ENCODE measurements at places on chromosomes 4 and X.
A peak's percentile ranks its signal among the peaks of the same experiment; 100 is the strongest.

GRCh38 chr4:6473264-6474052 lies 1.0 kb upstream of the PPP2R2C start:
- no peak for DNase-seq

DNA sequence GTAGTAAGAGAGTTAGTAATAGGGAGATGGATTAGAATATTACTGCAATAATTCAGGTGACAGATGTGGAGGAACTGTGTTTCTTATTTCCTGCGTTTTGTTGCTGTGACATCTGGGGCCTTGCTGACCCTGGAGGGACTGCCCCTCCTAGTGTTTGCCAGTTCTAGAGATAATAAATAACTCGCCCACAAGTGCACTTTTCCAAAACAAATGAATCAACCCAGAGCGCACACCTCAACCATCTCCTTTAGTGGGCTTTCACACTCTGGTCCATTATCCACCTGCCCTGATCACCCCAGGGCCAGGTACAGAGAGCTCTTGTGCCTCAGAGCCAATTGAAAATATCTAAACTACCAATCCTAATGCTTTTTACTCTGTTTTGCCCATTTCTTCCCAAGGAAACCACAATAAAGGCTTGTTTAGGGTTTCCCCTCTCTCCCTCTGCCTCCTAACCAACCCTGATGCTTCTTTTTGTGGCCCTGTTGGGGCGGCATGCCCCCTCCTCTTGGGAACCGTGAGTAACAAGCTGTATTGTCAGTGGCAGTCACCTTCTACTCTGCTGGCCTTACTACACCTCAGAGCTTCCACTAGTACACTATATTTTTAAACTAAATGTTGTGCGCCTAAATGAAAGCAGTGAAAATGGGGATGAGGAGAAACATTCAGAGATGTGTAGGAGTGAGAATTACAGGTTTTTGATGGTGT lies 270.5 kb downstream of the TENM3 start:
- no peak for DNase-seq

DNA sequence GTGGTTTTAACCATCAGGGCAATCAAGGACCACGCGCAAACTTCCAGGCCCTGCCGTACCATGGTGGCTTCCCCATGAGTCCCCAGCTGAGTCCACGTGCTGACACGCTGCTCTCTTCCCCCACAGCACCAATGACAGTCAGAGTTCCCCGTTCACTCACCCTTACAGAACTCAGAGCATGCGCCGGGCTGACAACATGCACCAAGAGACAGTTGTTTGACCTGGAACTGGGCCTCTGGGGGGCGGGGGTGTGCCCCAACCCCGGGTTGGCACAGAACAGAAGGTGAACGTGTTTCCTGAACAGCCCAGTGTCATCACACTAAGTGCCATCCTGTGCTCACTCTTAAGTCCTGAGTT lies 29.4 kb downstream of the IRF2 start:
- no peak for DNase-seq

DNA sequence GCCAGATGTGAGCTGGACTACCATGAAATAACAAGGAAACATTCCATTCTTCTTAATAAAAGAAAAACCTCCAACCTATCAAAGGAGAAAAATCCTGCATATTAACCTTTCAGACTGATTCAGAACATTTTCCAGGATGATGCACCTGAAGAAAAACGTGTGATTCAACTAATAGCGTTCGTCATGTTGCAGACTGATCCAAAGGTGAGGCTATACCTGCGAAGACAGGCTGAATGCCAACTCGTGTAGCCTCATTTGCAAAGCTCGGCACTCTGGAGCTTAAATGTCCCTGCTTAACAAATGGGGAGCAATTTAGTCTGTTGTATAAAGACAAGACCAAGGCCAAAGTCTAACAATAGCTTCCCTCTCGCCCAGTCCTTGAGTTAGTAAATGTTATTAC lies 172.0 kb upstream of the NOCT start:
- no peak for DNase-seq

- no peak for DNase-seq
Measured at GRCh38 chrX:69116077-69116476, 49.2 kb downstream of the PJA1 start.

DNA sequence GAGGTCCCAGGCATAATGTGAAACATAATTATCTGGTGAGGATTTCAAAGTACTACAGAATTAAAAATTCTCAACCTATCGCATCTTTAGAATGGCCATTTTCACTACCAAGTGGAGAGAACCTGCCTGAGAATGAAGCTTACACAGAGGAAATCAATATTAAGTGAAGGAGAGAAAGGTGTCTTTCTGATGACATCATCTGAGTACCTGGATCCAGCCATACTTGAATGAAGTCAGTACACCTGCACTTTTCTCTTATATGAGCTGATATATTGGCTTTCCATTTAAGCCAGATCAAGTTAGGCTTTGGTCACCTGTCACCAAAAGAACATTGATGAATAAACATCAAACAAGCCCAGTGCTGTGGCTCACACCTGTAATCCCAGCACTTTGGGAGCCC lies 118.9 kb upstream of the MED14 start:
- no peak for DNase-seq

- no peak for DNase-seq
Measured at GRCh38 chr4:186118582-186118981, 14.1 kb downstream of the FAM149A start.

- no peak for DNase-seq
Measured at GRCh38 chr4:40193016-40193571, 3.7 kb upstream of the RHOH start.

- DNase-seq: no peak
Measured at GRCh38 chr4:6692806-6693205, 872 bp upstream of the S100P start.

GRCh38 chr4:9898596-9899305 lies 117.3 kb downstream of the DRD5 start:
- no peak for DNase-seq

DNA sequence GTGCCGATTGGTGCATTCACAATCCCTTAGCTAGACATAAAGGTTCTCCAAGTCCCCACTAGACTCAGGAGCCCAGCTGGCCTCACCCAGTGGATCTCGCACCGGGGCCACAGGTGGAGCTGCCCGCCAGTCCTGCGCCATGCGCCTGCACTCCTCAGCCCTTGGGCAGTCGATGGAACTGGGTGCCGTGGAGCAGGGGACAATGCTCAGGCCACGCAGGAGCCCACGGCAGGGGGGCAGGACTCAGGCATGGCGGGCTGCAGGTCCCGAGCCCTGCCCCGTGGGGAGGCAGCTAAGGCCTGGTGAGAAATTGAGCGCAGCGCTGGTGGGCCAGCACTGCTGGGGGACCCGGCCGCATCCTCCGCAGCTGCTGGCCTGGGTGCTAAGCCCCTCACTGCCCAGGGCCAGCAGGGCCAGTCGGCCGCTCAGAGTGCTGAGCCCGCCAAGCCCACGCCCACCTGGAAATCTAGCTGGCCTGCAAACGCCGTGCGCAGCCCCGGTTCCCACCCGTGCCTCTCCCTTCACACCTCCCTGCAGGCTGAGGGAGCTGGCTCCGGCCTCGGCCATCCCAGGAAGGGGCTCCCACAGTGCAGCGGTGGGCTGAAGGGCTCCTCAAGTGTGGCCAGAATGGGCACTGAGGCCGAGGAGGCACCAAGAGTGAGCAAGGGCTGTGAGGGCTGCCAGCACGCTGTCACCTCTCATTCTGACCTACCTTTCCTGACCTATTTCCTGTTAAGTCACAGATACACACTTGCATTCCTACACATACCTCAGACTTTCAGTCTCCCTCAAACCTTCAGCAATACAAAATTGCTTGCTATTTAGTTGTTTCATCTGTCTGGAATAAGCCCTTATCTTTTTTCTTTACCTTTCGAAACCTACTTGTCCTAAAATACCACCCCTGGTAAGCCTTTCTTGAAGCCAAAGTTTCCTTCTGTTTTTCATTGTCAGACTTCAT lies 20.7 kb downstream of the UBE2K start:
- no peak for DNase-seq

DNA sequence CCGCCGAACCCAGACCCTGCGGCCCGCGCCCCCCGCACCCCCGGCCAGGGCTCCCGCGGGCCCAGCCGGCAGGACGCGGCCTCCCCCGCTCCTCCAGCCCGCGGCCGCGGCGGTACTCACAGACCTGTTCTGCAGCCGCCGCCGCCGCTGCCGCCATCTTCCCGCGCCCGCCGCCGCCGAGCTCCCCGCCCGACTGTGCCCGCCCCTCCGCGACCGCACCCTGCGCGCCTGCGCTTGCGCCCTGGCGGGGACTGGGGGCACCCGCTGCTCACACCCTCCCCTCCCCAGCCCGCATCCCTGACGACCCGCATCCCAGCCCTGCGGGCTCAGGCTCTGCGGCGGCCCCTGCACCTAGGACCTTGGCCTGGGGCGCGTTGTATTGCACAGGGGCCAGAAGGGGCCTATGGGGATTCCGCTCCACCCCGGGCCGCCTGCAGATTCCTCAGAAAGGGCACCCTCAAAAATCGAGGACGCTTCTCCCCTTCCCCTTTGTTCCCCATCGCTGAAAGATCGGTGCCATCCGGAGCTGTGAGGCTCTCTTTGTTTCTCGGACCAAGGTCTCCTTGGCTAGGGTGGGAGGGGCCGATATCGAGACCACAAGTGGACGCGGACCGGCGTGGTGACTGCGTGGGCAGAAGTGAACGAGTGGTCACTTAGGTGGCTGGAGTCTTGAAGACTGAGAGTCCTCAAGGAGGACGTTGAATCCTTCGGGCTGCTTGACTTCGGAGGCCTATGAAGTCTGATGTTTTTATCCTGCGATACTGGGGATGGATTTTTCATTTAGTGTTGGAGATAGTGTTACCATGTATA lies at the start of gene SGCB:
SGCB (minus strand) TSS at position 197 of the 810 bp plus-strand sequence; CDS start at position 157, 40 bp downstream.
- peak; percentile 48 for DNase-seq

- DNase-seq: no peak
Measured at GRCh38 chr4:79249881-79250503, 75.9 kb downstream of the NAA11 start.

- no peak for DNase-seq
Measured at GRCh38 chrX:97416461-97416860, 532.8 kb downstream of the RPA4 start.

DNA sequence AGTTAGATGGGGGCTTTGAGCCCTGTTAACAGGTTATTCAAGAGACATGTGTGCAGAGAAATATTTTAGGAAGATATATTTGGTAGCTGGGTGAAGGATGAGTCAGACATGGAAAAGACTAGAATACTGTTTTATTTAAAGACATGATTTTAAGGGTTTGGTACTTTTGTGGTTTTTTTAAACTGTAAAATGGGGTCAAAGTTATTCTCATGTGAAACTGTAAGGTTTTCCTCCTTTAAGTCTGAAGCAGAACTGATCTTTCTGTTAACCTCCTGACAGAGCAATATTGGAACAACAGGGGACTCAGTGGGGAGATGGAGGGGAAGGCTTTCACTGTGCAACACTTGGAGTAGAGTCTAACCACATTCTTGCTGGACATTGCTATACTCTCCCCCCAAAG lies 112.4 kb upstream of the LSM6 start:
- DNase-seq: no peak

DNA sequence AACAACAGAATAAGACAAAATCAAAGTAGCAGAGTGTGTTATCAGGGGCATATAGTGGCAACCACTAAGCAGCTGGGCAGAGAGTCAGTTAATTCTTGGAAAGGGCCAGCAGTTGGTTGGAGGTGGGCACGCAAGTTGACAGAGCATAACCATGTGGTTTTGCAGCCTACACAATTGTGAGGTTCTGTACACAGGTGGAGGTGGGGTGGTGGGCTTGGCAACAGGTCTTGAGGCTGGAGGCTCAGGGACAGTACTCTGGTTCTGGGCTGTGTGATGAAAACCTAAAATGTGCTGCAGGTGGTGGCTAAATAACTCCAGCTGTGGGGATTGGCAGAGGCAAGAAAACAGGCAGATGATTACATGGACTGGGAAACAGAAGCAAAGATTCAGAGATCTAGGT lies 1112.7 kb downstream of the PDHA2 start:
- no peak for DNase-seq

GRCh38 chr4:16969696-16970135 lies 71.3 kb upstream of the LDB2 start:
- no peak for DNase-seq

- no peak for DNase-seq
Measured at GRCh38 chrX:40700640-40701342, 34.6 kb downstream of the MED14 start.

DNA sequence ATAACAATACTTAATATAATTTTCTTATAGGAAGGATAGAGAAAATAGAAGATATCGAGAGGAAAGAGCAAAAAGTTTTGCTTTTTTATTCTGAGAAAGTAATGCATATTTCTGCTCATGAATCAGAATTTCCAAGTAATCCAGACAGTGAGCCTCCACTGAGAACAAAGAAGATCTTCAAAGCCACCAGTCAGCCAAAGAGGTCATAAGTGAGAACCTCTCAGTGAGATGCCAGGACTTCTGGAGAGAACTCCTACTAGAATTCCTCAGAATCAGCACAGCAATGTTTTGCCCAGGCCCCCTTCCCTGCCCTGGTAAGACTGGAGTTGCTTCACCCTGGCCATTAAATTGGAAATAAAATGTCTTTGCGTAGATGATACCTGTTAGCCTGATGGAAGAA lies 254.4 kb upstream of the FAT4 start:
- DNase-seq: no peak

DNA sequence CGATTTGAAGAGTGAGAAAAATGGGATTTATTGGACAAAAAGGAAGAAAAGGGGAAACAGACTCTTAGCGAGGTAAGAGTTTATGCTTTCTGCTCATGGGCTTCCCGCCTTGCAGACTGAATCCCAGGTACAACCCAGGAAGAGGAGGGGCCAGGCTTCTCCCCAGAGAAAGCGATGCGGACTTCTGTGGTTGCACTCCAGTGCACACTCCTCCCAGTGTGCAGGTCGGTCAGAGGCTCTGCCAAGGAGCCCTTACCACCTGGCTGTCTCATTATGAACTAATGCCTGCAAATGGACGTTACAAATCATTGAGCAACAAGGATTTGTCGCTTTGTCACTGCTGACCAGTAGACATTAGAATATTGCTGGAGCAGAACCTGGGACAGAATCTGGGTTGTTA lies 39.9 kb upstream of the GLRA2 start:
- DNase-seq: no peak

DNA sequence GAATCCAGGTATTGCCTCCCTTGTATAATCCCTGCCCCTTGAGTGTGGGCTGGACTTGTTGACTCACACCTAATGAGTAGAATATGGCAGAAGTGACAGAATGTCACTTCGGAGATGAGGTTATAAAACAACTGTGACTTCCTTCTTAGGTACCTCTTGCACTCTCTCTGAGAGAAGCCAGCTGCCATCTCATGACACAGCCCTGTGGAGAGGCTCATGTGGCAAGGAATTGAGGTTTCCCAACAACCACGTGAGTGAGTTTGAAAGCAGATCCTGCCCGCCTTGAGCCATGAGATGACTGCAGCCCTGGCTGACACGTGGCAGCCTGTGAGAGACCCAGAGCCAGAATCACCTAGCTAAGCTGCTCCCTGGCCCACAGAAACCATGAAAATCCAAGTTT lies 13.5 kb downstream of the ASB11 start:
- DNase-seq: no peak
